D721Med (cell line): ENCODE measurements at places on chromosomes 2 and 18.

- no peak for DNase-seq
Observed at GRCh38 chr18:69968039-69968438, 20.4 kb upstream of the CD226 start.

- DNase-seq = no peak
Observed at GRCh38 chr2:210558708-210559107, 2.3 kb downstream of the CPS1 start.

DNA sequence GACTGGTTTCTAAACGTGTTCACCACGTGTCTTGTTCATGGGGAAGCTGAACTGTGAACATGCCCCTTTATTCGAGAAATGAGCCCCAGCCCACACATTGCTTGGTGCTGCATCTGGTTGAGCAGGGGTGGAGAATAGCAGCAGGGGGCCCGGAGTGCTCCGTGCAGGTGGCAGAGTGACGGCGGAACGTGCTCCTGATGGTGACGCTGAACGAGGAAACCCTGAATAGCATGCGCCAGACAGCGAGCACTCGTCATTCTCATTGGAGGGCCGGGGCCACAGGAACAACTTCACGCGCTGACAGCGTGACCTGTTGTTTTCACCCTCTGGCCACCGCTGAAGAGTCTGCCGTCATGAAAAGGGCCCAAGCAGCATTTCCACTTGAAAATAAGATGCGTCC is 125.8 kb upstream of the TPO start:
- DNase-seq = no peak

DNA sequence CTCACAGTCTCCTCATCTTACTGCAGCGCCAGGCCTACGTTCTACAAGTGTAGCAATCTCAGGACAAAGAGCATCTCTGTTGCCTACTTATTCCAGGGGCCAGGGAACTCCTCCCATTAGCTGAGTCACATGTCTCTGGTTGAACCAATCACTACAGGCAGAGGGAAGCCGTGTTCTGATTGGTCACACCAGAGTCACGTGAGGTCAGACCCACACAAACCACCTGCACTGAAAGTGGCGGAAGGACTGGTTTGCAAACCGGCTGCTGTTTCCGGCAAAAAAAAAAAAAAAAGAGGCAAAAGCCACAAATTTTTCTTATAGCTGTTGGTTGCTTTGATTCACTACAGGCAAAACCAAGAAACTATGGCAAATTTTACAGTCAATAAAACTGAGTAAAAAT is 21.9 kb upstream of the USP14 start:
- DNase-seq = no peak

GRCh38 chr2:178072383-178073301 is at the start of gene PDE11A:
Gene PDE11A, minus strand, starts transcription at chr2:178072777. Its CDS starts 340 bp downstream, at chr2:178072437.
- peak; percentile 44 for DNase-seq
